ENCODE measurements at places on chromosomes 13 and 19.

- no peak for DNase-seq
Measured at GRCh38 chr19:710767-711166, 2.0 kb downstream of the PALM start.

GRCh38 chr13:32737111-32737571, 150.9 kb downstream of the PDS5B start:
- DNase-seq, result no peak

DNA sequence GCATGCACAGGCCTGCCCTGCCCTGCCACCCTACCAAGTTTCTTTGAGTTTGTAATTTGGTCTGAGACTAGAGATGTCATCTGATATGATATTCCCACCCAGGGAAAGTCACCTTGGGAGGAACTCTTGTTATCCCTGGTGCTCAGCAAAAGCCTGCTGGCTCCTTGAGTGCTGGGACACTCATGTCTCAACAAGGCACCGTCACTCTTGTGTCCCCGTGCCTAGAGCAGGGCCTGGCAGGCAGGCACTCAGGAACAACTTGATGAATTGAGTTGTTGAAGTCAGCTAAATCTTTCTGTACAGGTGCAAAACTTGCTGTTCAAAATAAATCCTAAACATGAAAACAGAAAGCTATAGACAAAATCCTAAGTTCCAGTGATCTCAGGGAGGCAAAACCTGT, 345.4 kb downstream of the KCNRG start:
- DNase-seq, result no peak

DNA sequence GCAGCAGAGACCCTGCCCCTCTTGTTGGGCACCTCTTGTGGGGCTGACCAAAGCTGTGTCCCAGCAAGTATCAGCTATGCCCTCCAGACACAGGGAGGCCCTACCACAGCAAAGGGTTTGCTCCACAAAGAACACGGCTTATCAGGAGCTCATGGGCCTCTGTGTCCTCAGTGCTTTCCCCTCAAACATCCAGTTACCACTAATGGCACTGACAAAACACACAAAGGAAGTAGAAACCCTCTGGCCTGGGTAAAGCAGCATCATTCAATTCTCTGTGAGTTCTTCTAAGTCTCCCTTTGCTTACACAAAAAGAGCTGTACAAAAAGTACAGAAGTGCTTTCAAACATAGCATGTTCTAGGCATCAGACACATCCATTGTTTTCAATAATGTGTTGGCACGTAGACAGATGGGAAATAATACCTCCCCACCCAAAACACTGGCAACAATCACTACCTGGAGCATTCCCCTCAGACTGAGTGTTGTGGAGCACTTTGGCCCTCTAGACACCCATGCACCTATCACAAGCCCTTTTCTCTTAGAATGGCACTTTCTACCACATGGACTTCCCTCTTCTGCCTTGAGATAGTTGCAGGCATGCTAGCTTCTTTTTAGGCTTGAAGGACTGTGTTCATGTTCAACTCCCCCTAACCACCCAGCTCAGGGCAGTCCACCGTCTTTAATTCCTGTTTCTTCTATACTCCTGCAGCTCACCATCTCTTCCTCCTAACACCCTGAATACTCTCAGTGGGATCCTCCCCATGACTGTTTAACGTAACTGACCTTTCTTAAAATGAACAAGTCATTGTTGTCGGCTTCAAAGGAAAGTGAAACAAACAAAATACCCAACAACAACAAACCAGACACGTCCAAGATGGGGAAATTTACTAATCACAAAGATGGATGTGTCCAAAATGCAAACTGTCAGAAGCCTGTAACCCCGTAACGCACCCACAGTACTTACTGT, 43.5 kb downstream of the ATP7B start:
- peak; percentile 7 for DNase-seq

- no peak for DNase-seq
Measured at GRCh38 chr19:43522929-43523328, 4.1 kb downstream of the ETHE1 start.

- DNase-seq, result no peak
Measured at GRCh38 chr19:16548956-16549355, 6.7 kb upstream of the CHERP start.

DNA sequence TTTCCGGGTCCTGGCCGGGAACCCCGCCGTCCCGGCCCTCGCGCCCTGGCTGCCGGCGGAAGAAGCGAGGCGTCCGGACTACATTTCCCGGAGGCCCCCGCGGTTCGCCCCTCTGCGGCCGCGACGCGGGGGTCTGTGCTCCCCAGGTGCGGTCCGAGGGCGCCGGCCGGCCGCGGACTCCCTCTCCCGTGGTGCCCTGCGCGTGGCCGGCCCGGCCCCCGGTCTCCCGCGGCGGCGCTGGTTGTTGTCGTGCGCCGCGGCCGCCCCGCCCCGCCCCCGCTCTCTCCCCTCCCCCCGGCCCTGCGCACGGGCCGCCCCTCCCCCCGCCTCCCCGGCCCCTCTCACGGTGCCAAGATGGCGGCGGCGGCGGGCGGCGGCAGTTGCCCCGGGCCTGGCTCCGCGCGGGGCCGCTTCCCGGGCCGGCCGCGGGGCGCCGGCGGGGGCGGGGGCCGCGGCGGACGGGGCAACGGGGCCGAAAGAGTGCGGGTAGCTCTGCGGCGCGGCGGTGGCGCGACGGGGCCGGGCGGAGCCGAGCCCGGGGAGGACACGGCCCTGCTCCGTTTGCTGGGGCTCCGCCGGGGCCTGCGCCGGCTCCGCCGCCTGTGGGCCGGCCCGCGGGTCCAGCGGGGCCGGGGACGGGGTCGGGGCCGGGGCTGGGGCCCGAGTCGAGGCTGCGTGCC, at the start of gene KMT2B:
KMT2B (plus strand) TSS at position 339 of the 680 bp plus-strand sequence; CDS start at position 355, 16 bp downstream.
- no peak for DNase-seq

GRCh38 chr13:98416408-98416807, 160.5 kb downstream of the STK24 start:
- no peak for DNase-seq

GRCh38 chr13:102328909-102329308, 72.9 kb downstream of the FGF14 start:
- no peak for DNase-seq

DNA sequence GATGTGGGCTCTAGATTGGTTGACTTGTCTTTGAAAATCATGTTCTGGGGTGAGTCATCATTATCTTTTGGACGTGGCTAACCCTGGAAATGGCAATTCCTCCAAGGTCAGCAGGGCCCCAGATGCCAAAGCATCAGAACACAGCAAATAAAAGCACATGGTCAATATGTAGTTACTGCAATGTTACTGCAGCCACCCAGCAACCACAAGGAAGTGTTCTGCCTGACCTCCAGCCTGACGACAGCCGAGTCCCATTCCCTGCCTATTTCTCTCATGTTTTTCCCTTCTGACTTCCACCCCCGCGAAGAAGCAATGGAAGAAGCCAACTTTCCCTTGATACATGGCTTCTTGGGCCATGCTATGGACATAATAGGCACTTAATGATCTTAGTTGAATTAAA, 577.9 kb downstream of the IRS2 start:
- no peak for DNase-seq

- DNase-seq, result peak; percentile 50
Measured at GRCh38 chr19:14479975-14480699, 5.0 kb upstream of the PTGER1 start.

DNA sequence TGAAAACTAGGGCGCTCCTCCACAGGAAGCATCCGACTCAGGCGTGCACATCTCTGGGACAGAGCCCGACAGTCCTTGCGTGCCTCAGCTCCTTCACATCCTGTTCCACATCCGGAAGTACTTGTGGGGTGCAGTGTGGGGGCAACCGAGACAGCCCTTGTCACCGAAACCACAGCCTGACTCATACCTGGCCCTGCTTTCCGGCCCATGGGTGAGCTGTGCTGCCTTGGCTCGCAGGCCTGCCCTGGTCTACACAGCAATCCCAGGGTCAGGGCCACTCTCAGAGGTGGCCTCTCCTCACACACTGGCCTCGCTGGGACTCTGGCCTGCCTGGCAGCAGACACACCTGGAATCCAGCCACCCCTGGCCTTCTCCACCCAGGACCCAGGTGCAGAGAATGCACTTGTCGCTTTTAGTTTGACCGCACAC, 100.4 kb downstream of the STK24 start:
- peak; percentile 98 for DNase-seq

DNA sequence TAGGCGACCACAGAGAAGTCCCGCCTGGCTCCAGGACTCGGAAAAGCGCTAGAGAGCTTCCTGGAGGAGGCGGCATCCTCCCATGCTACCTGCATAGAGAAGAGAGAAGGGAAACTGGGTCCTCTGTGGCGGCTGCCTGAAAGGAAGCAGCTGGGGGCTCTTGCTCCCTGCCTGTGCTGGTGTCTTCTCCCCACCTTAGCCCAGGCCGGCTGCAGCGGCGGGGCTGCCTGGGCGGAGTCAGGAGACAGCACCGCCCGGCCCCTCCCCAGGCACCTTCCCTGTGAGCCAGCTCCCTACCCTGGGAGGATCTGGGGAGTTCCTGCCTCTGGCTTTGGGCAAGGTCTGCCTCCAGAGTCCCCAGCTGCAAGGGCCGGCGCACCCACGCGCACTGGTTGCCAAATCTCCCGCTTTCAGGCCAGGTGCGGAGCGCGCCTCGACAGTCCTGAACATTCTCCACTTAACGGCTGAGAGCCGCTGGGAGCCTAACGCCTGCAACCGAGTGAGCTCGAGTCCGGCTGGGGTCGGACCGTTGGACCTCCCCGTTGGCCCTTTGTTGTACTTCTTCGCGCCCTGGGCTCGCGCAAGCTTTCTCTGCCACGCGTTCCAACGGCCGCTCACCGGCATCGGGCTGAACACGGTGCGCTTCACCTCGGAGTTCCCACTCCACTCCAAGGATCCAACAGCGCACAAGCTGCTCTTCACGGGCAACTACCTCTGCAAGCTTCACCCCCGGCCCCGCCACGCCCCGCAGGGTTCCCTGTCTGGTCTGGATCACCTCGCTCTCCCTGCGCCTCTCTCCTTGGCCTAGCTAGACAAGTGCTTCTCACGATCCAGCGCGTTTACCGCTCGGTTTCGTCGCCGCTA, 21.8 kb upstream of the ZNF30 start:
- DNase-seq, result no peak

DNA sequence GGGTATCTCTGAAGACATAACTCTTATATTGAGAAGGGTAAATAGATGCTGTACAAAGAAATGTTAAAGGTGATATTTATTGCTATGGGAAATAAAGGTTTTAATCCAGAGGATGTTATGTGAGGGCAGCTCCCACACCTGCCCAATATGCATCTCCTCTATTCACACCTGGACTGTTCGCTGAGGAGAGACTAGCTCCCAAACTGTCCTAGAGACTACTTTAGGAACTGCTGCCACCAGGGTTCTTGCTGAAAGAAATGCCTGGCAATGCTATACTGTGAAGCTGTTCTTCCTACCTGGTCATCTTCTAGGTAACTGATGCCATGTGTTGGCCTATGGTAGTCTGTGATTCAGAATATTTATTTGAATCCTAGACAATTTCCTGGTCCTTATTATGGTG, 1421.5 kb upstream of the SPRY2 start:
- DNase-seq, result no peak

DNA sequence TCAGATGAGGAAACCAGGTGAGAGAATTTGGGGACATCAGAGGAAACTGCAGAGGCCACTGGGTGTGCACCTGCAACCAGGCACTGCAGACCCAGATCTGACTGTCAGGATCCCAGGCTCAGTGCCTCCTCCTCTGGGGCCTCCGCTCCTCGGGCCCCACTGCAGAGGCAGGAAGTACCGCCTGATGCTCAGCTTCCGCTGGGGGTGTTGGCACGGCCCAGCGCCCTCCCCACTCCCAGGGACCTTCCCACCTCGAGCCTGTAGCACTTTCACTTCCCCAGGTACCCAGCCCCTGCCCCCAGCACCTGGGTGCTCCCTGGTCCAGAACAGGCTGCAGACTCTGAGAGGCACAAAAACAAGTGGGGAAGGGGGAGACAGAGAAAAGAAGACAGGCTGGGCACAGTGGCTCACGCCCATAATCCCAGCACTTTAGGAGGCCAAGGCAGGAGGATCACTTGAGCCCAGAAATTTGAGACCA, 1.4 kb upstream of the CD37 start:
- DNase-seq, result no peak

DNA sequence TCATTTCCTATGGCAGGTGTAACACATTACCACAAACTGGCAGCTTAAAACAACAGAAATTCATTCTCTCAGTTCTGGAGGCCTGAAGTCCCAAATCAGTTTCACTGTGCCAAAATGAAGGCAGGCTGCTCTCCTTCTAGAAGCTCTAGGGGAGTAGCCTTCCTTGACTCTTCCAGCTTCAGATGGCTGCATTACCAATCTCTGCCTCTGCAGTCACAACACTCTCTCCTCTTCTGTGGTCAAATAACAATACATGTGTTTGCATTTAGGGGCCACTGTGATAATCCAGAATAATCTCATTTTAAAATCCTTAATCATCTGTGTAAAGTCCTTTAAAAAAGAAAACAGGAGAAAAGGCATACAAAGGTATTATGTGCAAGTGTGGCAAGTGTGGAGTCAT, 7.8 kb downstream of the DIAPH3 start:
- DNase-seq, result no peak

DNA sequence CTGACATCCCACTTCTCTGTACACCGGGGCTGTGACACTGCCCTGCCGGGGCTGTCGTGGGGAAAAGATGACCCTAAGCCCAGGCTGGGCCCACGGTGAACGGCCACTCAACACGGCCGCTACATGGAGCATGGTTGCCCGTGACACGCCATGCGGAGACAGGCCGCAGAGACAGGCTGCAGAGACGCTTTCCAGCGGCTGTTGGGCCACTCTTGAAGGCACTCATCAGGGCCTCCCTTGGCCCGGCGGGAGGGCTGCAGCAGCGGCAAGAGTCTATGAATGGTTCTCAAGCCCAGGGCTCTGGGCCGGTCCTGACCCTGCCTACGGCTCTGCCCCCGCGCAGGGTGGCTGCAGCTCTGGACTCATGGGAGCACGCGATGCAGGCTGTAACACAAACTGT, 22.1 kb downstream of the ADPRHL1 start:
- no peak for DNase-seq

- no peak for DNase-seq
Measured at GRCh38 chr19:22783651-22784410, at the start of gene ZNF99. Gene ZNF99 (minus strand): TSS chr19:22784151. CDS start chr19:22784016, 135 bp downstream.

DNA sequence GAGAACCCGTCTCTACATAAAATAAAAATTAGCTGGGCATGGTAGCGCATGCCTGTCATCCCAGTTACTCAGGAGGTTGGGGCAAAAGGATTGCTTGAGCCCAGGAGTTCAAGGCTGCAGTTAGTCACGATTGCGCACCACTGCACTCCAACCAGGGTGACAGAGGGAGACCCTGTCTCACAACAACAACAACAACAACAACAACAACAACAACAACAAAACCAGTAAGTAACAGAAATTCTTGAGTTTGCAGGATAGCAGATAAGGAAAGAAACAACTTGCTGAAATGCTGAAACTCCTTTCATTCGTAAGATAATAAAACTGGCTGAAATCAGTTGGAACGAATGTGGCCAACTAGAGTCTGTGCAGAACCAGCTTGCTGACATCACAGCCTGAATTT, 23.1 kb upstream of the URI1 start:
- DNase-seq, result no peak

DNA sequence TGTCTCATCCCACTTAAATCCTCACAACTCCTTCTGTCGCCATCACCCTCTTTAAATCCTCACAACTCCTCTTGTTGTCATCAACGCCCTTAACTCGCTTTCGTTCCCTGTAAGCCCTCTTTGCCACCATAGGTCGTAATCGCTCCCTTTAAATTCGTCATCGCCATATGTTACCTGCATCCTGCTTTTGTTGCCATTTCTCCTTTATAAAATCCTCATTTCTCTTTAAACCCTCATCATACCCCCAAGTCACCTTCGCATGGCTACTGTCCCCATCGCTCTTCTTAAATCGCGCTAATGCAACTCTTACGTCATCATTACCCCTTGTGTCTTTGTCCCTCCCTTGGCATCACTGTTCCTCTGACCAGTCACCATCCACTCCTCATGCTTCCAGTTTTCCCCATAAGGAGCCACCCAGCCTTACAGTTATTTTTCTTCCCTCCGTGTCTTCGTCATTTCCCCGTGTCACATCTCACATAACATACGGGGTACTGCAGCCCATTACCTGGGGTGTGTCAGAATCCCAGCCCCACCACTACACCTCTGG, 539 bp downstream of the PLD3 start:
- DNase-seq, result no peak

Data from bone marrow (tissue), 2 donors.